Ovary (tissue), 10 donors: ENCODE measurements at places on chromosomes 12 and 14. TPM values are rescaled to one million over a fixed set of nuclear protein-coding genes. Genes with fewer than 3 reads are reported as not detected.

Gene HOXC5
- 2.9 TPM for total RNA-seq

Gene IL25
- total RNA-seq: not detected

Gene SERPINA10
- 0.05 TPM for total RNA-seq

Gene GLI1
- total RNA-seq: 0.69 TPM

Gene CALCOCO1
- 167 TPM for total RNA-seq

Gene RNFT2
- total RNA-seq: 0.72 TPM

Gene RNASE1
- total RNA-seq: 102 TPM

Gene CELA1
- not detected for total RNA-seq

Gene USP44
- 0.75 TPM for total RNA-seq

Gene SDR9C7
- total RNA-seq: not detected

Gene LALBA
- total RNA-seq: not detected

Gene FRS2
- 46.4 TPM for total RNA-seq

Gene EXOC3L4
- 1.1 TPM for total RNA-seq

Gene CLEC1B
- total RNA-seq: not detected

Gene ABCC9
- total RNA-seq: 21.3 TPM

Gene OR6C74
- not detected for total RNA-seq
